ENCODE measurements at places on chromosomes 16 and 17.

DNA sequence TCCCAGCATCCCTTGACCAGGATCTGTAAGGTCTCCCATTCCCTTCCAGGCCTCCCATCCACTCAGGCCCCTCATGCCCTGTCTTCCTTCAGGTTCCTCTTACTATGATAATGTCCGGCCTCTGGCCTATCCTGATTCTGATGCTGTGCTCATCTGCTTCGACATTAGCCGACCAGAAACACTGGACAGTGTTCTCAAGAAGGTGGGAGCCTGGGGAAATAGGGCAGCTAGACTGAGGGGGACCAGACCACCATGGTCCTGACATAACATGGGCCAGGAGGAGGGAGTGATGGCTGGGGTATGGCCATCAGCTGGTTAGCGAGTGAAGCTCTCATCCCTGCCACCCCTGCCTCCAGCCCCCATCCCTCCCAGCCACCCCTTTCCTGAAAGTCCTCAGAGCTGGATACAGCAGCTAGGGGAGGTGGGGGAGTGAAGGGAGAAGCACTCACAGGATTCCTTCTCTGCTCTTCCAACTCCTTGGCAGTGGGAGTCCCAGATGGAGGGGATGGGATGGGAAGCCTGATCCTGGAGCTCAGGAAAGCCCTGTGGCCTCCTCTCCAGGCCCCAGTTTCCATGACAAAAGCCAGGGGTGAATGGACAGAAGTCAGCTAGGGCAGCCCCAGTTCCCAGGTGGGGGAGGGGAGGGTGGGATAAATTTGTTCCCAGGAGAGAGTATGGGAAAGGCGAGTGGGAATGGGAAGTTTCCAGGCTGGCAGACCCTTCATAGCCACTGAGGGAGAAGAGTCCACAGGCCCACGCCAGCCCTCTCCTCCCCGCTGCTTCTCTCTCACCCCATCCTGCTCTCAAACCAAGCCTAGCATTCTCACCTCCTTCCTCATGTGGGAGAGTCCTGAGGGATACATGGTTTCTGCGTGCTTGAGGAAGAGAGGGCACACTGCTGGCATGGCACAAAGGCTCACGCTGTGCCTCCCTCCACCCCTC lies 2.3 kb downstream of the RND2 start:
- DNase-seq: no peak

DNA sequence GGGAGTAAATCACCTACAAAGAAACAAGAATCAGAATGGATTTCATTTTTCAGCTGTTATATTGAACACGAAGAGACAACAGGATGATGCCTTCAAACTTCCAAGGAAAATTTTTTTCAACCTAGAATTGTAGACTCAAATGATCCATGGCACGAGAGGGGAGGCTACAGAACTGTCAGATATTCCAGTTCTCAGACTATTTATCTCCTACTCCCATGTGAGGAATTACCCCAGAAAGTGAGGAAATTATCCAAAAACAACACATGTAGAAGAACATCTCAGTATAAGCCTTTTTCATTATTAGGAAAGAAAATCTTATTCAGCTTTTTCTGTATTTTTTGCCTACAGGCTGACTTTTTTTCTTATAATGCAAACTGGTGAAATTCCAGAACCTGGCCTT lies 5.5 kb upstream of the ASGR2 start:
- DNase-seq: no peak

DNA sequence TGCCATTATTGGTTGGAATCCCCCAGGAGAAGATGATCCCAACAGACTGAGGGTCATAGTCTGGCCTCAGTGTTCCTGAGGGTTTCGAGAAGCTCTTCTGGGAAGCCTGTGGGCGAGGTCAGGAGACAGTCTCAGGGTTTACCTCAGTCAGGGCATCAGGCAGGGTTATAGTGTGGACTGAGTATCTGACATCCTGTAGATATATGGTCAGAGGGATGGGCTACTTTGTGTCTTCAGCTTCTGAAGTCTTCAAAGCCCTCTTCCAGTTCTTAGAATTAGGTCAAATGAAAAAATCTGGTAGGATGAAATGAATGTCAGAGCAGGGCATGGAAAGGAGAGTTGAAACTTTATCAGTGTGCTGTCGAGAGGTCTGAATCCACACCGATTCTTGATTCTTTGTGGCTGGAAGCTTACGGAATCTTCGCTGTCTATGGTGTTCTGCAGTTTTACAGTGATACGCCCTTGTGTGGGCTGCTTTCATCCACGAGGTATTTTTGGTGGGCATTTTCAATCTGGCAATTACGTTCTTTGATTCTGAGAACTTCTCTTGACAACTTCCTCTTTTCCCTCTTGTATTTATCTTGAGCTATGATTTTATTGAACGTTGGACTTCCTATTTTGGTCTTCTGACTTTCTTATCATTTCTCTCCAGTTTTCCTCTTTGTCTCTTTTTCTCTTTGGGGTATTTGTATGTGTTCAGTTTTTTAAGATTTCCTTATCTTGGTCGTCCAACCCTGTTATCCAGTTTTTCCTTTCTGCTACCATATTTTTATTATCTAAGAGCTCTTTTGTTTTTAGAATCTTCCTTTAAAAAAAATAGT lies 30.4 kb downstream of the BPTF start:
- no peak for DNase-seq

- no peak for DNase-seq
Measured at GRCh38 chr16:27566417-27566816, 16.5 kb downstream of the KATNIP start.

GRCh38 chr17:28041844-28042656 lies 427 bp upstream of the NLK start:
- no peak for DNase-seq

DNA sequence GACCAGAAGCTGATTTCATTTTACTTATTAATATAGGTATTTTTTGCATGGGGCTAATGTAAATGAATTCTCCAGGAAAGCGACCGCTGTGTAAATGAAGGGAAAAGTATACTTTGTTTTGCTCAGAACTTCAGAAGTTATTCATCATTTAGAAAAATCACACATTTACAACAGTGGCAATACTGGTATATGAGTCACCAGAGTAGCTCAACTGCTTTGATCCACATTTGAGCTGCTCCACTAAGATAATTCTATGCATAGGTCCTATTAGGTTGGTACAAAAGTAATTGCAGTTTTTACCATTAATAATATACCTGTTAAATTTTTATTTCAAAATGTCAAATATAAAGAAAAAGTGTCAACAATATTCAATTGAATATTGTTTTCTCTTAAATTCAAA lies 22.9 kb upstream of the DYNLRB2 start:
- no peak for DNase-seq

GRCh38 chr16:68884861-68885720 lies 41.8 kb downstream of the TANGO6 start:
- DNase-seq: peak; percentile 37

GRCh38 chr16:48833461-48833860 lies 223.5 kb upstream of the N4BP1 start:
- no peak for DNase-seq

GRCh38 chr17:74877592-74878548 lies 5.1 kb upstream of the FDXR start:
- no peak for DNase-seq

GRCh38 chr17:1769822-1770477 lies 8.1 kb downstream of the SERPINF1 start:
- no peak for DNase-seq

DNA sequence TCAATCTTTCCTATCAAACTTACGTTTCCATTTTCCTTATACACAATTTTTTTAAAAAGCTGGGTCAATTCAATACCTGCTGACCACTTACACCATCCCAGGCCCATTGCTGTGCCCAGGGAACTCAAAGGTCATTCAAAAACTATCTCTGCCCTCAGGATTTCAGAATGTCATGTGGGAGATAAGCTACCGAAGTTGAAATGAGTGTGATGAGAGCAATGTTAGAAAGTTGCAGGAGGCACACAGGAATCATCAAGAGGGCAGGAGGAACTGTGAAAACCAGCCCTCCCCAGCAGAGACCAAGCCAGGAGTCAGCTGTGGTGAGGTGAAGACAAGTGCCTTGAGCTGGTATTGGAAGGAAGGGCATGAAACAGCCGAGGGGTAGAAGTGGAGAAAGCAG lies 195.9 kb downstream of the HS3ST3A1 start:
- no peak for DNase-seq

- DNase-seq: peak; percentile 51
Measured at GRCh38 chr17:59786536-59787319, 79.3 kb downstream of the VMP1 start.

GRCh38 chr17:58411408-58411894 lies 5.9 kb downstream of the RNF43 start:
- no peak for DNase-seq

- DNase-seq: peak; percentile 73
Measured at GRCh38 chr16:22232277-22233036, 26.4 kb downstream of the EEF2K start.

- DNase-seq: peak; percentile 88
Measured at GRCh38 chr16:15907863-15908478, 19.6 kb upstream of the CEP20 start.

DNA sequence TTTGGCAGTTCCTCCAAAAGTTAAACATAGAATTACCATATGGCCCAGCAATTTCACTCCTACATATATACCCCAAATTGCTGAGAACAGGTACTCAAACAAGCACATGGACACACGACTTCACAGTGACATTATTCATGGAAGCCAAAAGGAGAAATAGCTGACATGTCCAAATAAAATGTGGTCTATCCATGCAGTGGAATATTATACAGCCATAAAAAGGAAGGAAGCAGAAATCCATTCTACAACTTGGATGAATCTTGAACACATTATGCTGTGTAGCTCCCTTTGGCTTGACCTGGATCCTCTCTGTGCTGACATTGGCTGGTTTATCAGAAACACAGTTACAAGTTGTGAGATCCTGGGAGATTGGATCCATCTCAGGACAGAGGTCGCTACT lies 370.9 kb upstream of the EEF2KMT start:
- DNase-seq: no peak

DNA sequence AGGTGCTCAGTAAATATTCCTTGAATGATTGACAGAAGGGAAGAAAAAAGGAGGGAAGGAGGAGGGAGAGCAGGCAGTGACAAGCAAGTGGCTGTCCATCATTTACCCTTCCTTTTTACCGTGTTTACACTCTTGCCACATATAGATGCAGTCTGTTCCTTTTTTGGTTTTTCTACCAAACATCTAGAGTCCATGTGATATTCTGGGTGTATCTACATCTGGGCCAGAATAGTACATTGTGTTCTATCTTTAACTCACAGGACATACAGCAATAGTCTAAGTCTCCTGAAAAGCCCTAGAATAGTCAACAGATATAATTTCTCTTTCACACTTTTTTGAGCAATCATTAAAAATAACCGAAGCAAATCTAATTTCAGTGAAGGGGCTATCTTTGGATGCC lies 33.5 kb downstream of the KCNJ2 start:
- no peak for DNase-seq

DNA sequence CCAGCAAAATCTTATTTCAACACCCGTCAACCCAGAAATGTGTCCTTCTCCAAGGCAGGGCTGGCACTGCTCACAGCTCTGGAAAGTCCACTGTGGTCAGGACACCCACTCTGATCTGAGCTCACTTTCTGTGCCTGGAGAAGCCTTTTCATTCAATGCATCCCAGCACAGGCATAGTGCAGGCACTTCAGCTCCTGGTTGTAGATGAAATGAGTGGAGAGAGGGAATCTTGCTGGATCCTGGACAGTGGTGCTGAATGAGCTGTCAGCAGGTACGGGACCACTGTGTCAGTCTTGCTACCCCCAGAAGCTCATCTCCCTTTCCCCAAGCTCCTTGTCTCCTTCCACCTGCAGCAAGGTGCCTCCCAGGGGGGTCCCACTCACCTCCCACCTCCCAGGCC lies 86.1 kb upstream of the SALL1 start:
- no peak for DNase-seq

DNA sequence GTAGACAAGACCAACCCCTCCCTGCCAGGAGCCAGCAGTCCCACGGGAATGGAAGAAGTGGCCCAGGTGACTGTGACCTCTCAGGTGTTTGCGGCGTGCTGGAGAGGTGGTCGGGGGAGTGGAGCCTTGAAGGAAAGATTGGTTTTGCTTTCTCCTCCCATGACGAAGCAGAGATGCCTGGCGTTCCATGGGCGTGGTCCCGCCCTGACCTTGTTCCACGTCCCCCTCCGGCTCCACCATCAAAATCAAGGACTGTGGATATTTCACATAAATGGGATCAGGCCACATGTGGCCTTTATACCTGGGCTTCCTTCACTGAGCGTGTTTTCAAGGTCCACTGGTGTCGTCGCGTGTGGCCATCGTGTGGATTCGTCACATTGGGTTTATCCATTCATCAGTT lies 270.6 kb upstream of the TNRC6C start:
- DNase-seq: no peak

GRCh38 chr16:10926867-10927266 lies 15.4 kb downstream of the DEXI start:
- DNase-seq: no peak

GRCh38 chr17:37106049-37106448 lies 157.3 kb downstream of the AATF start:
- DNase-seq: no peak

DNA sequence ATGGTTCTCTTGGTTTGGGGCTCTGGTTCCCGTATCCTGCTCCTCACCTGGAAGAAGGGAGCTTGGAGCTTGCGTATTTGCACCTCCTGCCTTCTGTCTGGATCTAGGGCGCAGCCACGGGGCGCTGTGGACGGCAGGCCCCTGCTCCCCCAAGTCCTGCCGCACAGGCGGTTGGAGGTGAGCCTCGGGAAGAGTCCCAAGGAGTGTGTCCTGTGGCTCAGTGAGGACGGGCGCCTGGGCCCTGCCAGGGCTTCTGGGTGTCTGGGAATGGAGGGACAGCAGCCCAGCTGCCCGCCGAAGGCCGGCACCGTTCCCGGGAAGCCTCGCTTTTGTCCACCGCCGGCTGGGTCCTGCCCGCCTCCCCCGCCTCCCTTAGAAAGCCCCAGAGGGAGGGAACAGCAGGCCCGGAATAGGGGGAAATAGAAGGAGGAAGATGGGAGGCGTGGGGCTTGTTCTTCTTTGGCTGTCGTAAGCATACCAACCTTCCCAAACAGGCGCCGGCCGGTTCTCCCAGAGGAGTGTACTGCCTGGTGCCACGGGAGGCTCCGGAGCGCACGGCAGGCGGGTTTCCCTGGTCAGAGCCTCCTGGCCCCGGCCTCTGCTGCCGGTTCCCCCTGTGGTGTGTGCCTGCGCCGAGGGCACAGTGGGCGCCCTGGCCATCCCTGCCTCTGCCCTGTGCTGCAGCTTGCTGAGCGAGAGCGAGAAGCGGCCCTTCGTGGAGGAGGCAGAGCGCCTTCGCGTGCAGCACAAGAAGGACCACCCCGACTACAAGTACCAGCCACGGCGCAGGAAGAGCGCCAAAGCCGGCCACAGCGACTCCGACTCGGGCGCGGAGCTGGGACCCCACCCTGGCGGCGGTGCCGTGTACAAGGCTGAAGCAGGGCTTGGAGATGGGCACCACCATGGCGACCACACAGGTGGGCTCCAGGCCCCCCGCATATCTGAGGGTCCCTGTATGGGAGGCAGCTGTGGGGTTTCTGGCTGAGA lies 1.8 kb downstream of the SOX8 start:
- DNase-seq: no peak

- DNase-seq: no peak
Measured at GRCh38 chr16:87435372-87436224, 43.5 kb downstream of the MAP1LC3B start.

DNA sequence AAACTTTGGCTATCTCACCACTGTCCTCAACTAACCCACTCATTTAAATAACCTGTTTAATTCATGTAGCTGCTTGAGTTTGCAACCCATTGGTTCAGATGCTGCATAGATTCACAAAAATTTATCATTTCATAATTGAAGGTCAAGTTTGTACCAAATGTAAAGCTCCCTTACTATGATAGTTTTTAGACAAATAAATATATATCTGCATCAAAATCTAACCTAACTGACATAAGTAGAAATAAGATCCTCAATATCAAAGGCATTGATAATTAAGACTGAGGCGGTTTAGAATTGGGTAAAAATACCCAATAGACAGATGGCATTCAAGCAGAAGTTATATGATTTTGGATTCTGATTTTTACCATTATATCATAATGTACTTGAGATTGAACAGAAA lies 132.9 kb upstream of the NACA2 start:
- no peak for DNase-seq

All from NCI-H774 (cell line).